ENCODE measurements at places on chromosomes 1 and 21.
A peak's percentile ranks its signal among the peaks of the same experiment; 100 is the strongest.

GRCh38 chr1:113887402-113888175, at the start of gene BCL2L15:
BCL2L15 (minus strand) TSS chr1:113887581; CDS start chr1:113887375, 206 bp downstream.
- DNase-seq, result no peak

DNA sequence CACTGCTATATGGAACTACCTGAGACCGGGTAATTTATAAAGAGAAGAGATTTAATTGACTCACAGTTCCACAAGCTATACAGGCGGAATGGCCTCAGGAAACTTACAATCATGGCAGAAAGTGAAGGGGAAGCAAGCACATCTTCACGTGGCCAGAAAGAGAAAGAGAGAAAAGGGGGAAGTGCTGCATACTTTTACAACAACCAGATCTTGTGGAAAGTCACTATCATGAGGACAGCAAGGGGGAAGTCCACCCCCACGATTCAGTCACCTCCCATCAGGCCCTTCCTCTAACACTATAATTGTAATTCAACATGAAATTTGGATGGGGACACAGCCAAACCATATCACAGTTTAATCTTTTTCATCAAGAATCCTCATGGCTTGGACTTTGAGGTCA, 339.2 kb upstream of the AJAP1 start:
- no peak for DNase-seq

DNA sequence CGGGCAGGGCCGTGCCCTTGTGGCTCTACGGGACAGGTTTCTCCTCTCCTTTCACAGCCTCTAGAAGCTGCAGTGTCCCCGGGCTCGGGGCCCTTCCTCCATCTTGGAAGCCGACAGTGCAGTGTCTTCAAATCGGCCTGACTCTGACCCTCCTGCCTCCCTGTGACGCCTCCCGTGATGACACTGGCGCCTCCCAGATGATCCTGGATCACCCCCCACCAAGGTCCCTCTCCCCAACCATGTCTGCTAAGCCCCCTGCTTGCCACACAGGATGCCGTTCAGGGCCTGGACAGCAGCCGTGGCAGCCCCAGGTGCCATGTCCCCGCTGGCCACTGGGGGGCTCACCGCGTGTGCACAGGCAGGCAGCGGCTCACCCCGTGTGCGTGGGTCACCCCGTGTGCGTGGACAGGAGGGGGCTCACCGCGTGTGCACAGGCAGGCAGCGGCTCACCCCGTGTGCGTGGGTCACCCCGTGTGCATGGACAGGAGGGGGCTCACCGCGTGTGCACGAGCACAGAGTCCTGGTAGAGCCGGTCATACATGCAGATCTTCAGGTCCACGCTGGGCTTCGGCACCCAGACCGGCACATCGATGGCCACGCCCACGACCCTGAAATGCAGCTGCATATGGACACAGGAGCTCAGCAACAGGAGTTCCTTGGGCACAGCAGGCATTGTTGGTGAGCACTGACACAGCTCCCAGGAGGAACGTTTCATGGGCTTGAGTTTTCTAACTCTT, 24.9 kb upstream of the TMEM52 start:
- DNase-seq, result peak; percentile 8

- DNase-seq, result peak; percentile 1
Observed at GRCh38 chr1:50208315-50208714, 99.6 kb downstream of the ELAVL4 start.

DNA sequence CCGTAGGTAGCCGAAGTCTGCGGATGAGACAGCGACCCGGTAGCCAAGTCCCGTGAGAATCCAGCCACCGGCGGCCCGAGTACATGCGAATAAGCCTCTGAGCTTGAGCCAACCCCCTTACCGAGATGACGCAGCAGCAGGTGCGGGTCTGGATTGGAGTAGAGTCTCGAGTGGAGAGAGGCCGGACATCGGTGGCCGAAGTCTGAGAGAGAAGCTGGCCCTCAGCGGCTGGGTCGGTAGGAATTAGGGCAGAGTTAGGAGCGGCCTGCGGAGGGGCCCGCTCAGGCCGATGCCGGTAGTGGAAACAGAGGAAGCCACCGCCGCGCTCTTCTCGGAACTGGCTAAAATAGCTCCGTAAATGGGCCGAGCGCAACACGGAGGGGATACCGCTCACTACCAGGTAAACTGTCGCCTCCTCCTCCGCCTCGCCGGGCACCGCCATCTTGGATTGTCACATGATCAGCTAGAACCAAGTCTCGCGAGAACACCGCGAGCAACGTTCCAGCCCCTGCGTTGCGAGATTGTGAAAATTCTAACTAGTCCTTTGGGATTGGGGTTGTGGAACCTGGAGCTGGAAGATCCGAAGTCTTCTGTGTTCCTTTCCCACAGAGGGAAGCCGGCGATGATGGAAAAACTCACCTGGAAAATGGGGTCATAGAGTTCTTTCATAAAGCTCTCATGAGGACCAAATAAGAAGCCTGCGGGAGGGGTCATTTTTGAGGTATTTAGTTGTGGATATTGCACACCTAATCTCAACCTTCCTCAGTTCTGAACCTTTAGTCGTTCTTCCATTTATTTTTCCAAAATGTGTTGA, at the start of gene GPATCH3:
TSS of gene GPATCH3 (minus strand) at position 467 of the 814 bp plus-strand sequence. CDS start at position 442, 25 bp downstream.
- peak; percentile 73 for DNase-seq

GRCh38 chr1:116820369-116820768, 66.1 kb downstream of the CD2 start:
- peak; percentile 17 for DNase-seq

DNA sequence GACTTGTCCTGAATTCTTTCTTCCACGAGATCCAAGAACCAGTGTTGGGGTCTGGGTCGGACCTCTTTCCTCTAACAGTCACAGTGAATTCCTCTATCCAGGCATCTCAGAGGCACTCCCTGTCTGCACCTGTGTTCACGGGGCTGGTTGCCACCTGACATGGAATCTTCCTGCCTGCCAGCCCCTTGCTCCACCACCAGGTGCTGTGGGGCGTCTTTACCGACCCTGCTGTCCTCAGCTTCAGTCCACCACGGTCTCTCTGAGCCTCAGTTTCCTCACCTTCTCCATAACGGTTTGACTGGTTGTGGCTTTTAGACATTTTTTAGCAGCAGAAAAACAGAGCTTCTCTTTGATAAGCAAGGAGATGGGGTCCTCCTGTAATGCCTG, 62.7 kb downstream of the SDC3 start:
- no peak for DNase-seq

DNA sequence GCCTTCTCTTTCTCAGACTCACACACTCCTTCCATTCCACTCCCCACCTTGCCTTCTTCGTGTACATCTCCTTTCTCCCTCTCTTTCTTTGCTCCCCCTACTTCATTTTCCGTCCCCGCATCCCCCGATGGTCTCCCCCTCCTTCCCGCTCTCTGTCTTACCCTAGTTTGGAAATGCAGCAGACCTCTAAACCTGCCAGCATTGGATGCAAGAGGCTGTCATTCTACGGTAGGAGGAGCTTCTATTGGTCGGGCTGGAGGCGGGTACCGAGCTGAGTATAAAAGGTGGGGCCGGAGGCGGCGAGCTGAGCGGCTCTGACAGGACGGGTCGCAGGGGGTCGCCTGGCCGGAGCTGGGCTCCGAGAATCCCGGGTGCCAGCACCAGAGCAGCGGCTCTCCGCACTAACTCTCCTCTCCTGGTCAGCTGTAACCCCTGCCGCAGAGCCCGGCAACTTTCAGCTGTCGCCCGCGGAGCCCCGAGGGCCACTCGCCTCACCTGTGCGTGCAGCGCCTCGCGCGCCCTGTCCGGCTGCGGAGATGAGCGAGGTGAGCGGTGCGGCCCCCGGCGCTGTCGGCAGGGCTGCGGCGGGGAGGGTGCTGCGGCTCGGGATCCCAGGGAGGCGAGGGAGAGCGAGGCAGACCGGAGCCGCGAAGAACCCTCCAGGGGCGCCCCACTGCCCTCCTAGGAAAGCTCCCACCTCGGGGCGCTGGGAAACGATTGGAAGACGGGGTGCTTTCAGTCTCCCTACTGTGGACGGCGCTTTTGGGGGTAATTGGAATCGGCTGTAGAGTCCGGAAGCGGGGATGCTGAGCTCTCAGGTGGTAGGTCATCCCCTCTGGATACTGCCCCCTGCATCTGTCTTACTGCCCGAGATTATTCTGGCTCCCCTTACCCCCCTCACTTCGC, at the start of gene PCP4L1:
TSS of gene PCP4L1 (plus strand) at position 307 of the 906 bp plus-strand sequence. CDS start at position 537, 230 bp downstream.
- DNase-seq, result peak; percentile 39
